ENCODE measurements at places on chromosomes 5 and 9. TPM values are rescaled to one million over a fixed set of nuclear protein-coding genes. Genes with fewer than 3 reads are reported as not detected.

The OR1J4 gene
- total RNA-seq: not detected

The SNCAIP gene
- 5.2 TPM for total RNA-seq

The INSL4 gene
- not detected for total RNA-seq

The CD74 gene
- 41.6 TPM for total RNA-seq

The ACTBL2 gene
- 16.5 TPM for total RNA-seq

The HSD17B3 gene
- not detected for total RNA-seq

The GDF9 gene
- 0.38 TPM for total RNA-seq

The TYRP1 gene
- not detected for total RNA-seq

The PDE6A gene
- total RNA-seq: under 0.01 TPM

The TGFBI gene
- total RNA-seq: 856 TPM

The BTF3 gene
- 457 TPM for total RNA-seq

The LCN6 gene
- not detected for total RNA-seq

The EQTN gene
- not detected for total RNA-seq

The LTC4S gene
- not detected for total RNA-seq

The RGS7BP gene
- total RNA-seq: not detected

The CD180 gene
- total RNA-seq: not detected

The SEC61B gene
- 172 TPM for total RNA-seq

The BNC2 gene
- 18.1 TPM for total RNA-seq

The CDHR2 gene
- not detected for total RNA-seq

The ABCA2 gene
- total RNA-seq: 44.4 TPM

The CENPH gene
- total RNA-seq: 24.8 TPM

The PCDHA12 gene
- not detected for total RNA-seq

The LRRTM2 gene
- 0.33 TPM for total RNA-seq

The HRCT1 gene
- 3.3 TPM for total RNA-seq

The LPCAT1 gene
- 46.5 TPM for total RNA-seq

The SLC46A2 gene
- total RNA-seq: not detected

The SLC36A3 gene
- not detected for total RNA-seq

The OR13J1 gene
- not detected for total RNA-seq

The LRRC19 gene
- not detected for total RNA-seq

The C9orf50 gene
- total RNA-seq: 0.16 TPM

Measured in mesangial cell (primary cell).